ENCODE measurements at places on chromosomes 16 and 17.

GRCh38 chr17:50872710-50873424 is 6.7 kb upstream of the TOB1 start:
- DNase-seq = peak; percentile 50
- no peak overlapping the region for H3K4me3 ChIP-seq
- H3K36me3 ChIP-seq = no peaks in the 10 kb centered on the region
- H3K27ac ChIP-seq = no peak overlapping the region

DNA sequence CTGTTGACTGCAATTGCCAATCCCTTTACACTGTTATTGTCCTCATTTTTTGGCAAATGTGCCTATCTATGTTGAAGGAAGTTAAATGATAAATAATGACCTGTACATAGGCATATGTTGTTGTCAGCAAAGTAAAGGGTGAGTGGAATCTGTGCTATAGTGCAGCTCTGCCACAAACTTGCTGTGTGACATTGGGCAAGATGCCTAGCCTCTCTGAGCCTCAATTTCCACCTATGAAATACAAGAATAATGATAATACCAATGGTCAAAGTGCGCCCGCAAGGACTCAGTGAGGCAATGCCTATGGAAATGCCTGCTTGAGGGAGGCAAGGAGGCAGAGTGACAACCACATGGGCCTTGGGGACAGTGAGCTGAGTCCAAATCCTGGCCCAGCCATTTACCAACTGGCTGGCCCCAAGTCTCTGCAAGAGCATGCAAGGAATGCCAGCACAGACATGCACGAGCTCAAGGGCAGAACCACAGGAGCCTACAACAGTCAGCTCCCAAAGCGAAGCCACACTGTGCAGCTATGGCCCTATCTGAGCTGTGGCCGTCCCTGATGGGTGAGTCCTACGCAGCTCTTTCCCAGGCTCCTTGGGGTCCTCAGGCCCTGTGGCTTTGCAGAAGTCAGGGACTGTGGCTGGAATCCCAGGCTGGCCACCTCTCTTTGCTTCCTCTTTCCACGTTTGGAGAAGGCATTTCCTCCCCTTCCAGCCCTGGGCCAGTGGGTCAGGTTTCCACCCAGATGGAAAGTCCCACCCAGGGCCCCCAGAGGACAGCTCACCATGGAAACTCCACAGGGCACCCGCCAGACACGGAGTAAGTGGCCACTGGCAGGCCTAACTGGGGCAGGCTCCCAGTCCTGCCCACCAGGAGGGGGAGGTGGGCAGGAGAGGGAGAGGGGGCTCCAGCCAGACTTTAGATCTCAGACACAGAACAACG is 82.1 kb downstream of the ZNF423 start:
- DNase-seq = no peak
- H3K4me1 ChIP-seq = no peaks in the 10 kb centered on the region
- no peak overlapping the region for H3K27ac ChIP-seq
- H3K4me3 ChIP-seq = no peak overlapping the region
- no peaks in the 10 kb centered on the region for H3K36me3 ChIP-seq

- H3K4me1 ChIP-seq = no peaks in the 10 kb centered on the region
- DNase-seq = no peak
- no peak overlapping the region for H3K4me3 ChIP-seq
- no peak overlapping the region for H3K27ac ChIP-seq
- H3K36me3 ChIP-seq = no peaks in the 10 kb centered on the region
- no peaks in the 10 kb centered on the region for H3K27me3 ChIP-seq
Observed at GRCh38 chr16:9248162-9248561, 156.7 kb downstream of the HAPSTR1 start.

GRCh38 chr16:52383640-52384292 is 163.2 kb downstream of the TOX3 start:
- H3K36me3 ChIP-seq = no peaks in the 10 kb centered on the region
- DNase-seq = no peak
- H3K27me3 ChIP-seq = no peaks in the 10 kb centered on the region
- H3K4me3 ChIP-seq = no peak overlapping the region
- no peak overlapping the region for H3K27ac ChIP-seq

GRCh38 chr17:63267846-63268245 is 178.3 kb downstream of the CYB561 start:
- no peaks in the 10 kb centered on the region for H3K27me3 ChIP-seq
- DNase-seq = no peak
- H3K27ac ChIP-seq = no peak overlapping the region
- H3K36me3 ChIP-seq = peaks cover 5% of the 10 kb centered on the region
- no peaks in the 10 kb centered on the region for H3K4me1 ChIP-seq

DNA sequence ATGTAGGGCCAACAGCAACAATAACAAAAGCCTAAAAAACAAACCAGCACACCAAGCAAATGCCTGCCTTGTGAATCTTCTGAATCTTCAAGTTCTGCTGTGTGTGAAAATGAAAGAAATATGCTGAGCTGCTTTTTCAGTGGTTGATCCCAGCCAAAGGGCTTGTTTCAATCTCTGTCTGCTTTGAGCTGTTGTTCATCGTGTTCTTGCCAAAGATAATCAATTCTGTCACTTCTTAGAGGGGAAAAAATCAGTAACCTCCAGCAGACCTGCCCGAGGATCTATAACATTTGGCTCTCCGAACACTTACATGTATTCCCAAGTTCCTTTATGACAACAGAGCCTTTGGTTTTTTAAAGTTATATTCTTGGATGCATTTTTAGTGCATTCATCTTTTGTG is 65.9 kb downstream of the VPS35L start:
- H3K36me3 ChIP-seq = no peaks in the 10 kb centered on the region
- no peak overlapping the region for H3K27ac ChIP-seq
- no peak overlapping the region for H3K4me3 ChIP-seq
- DNase-seq = no peak

GRCh38 chr16:20937736-20938135 is 37.2 kb downstream of the LYRM1 start:
- no peak overlapping the region for H3K4me3 ChIP-seq
- peaks cover 7% of the 10 kb centered on the region for H3K4me1 ChIP-seq

- H3K4me3 ChIP-seq = peak within 1 kb of the TSS; percentile 51
- peak within 1 kb of the TSS; percentile 65 for H3K27ac ChIP-seq
- H3K27me3 ChIP-seq = no peaks in the 10 kb centered on the region
- no peaks in the 10 kb centered on the region for H3K36me3 ChIP-seq
Observed at GRCh38 chr17:82317394-82318168, at the start of gene CD7. TSS of gene CD7 (minus strand) at chr17:82317608. CDS start at chr17:82317495, 113 bp downstream.

- peak; percentile 62 for DNase-seq
- peaks cover 28% of the 10 kb centered on the region for H3K4me1 ChIP-seq
- no peak overlapping the region for H3K4me3 ChIP-seq
- H3K27me3 ChIP-seq = no peaks in the 10 kb centered on the region
- H3K36me3 ChIP-seq = peaks cover 7% of the 10 kb centered on the region
Observed at GRCh38 chr16:85029408-85029784, 1.8 kb downstream of the KIAA0513 start.

DNA sequence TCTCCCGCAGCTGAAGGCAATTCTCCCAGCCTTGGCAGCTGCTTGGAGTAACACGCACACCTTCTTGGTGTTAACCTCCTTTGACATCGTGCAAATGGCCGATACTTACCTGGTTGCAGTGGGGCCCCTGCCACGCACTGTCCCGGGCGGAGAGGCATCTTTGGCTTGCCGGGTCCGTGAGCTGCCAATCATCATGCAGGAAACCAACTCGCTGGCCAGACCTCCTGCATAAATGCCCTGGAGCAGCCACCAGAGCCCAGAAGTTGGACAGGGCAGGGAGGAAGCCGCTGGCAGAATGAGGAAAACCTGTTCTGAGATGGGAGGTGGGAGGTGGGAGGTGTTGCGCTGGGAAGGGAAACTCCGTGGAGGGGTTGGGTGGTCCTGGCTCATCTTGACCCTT is 41.7 kb upstream of the CREBBP start:
- no peaks in the 10 kb centered on the region for H3K4me1 ChIP-seq
- H3K27ac ChIP-seq = no peak overlapping the region
- no peak for DNase-seq
- H3K27me3 ChIP-seq = no peaks in the 10 kb centered on the region
- H3K4me3 ChIP-seq = no peak overlapping the region
- no peaks in the 10 kb centered on the region for H3K36me3 ChIP-seq

- H3K4me1 ChIP-seq = peaks cover 10% of the 10 kb centered on the region
- H3K4me3 ChIP-seq = no peak overlapping the region
- no peaks in the 10 kb centered on the region for H3K27me3 ChIP-seq
- peaks cover 19% of the 10 kb centered on the region for H3K36me3 ChIP-seq
- DNase-seq = no peak
Observed at GRCh38 chr16:740459-740763, 386 bp downstream of the CIAO3 start.

GRCh38 chr17:17722081-17722905 is 41.0 kb downstream of the RAI1 start:
- no peaks in the 10 kb centered on the region for H3K36me3 ChIP-seq
- H3K27me3 ChIP-seq = no peaks in the 10 kb centered on the region
- no peak for DNase-seq
- H3K4me1 ChIP-seq = peaks cover 20% of the 10 kb centered on the region
- H3K27ac ChIP-seq = no peak overlapping the region
- no peak overlapping the region for H3K4me3 ChIP-seq

DNA sequence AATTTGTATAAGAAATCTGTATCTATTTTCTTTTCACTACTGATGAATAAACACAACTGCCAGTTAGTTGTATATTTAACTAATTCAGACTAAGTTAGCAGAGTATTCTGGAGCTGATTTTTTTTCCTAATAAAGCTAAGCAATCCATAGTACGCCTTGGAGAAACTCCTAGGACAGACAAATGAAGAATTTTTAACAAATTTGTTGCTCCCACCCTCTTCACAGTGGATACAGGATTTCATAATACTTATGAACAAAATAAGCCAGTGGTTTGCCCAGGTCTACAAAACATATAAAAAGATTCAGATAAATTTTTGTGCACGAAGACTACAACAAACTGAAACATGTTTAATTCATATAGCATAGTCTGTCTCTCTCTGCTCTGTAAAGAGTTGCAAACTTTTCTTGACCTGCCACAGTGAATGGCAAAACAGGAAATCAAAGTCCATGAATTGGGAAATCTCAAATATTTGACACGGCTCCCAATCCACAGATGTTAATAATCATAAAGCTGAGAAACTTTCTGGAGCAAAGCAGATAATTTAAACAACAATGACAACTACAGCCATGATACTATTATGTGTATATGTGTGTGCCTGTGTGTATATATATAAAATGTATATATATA is 594 bp upstream of the ABCA6 start:
- no peaks in the 10 kb centered on the region for H3K36me3 ChIP-seq
- no peak overlapping the region for H3K4me3 ChIP-seq
- no peaks in the 10 kb centered on the region for H3K4me1 ChIP-seq
- H3K27ac ChIP-seq = no peak overlapping the region

DNA sequence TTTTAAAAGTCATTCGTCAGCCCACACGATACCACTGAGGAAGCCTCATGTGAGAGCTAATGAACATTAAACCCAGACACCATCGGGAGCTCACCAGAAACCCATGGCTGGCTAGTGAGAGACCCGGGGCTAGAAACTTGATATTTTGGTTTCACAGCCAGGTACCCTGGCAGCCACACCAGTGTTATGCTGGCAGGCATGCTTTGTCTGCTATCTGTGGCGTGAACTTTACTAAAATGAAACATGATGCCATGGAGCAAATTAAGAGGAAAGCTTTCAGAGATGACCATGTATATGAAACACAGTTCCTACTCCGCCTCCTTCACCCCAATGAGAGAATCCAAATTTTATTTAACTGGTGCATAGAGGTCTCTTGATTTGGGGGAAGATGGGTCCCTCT is 291.2 kb downstream of the IRX3 start:
- DNase-seq = no peak
- H3K27me3 ChIP-seq = no peaks in the 10 kb centered on the region
- no peaks in the 10 kb centered on the region for H3K36me3 ChIP-seq
- H3K27ac ChIP-seq = no peak overlapping the region
- no peak overlapping the region for H3K4me3 ChIP-seq

GRCh38 chr17:1398931-1399678 is 917 bp downstream of the YWHAE start:
- H3K4me1 ChIP-seq = peaks cover 49% of the 10 kb centered on the region
- H3K27me3 ChIP-seq = no peaks in the 10 kb centered on the region
- H3K4me3 ChIP-seq = peak overlapping the region; percentile 100
- peak; percentile 63 for DNase-seq
- no peaks in the 10 kb centered on the region for H3K36me3 ChIP-seq
- H3K27ac ChIP-seq = peak overlapping the region; percentile 95

GRCh38 chr17:29124135-29124924 is 55.9 kb downstream of the MYO18A start:
- H3K27ac ChIP-seq = no peak overlapping the region
- H3K4me1 ChIP-seq = peaks cover 7% of the 10 kb centered on the region
- peaks cover 53% of the 10 kb centered on the region for H3K36me3 ChIP-seq

- H3K27me3 ChIP-seq = no peaks in the 10 kb centered on the region
- H3K27ac ChIP-seq = no peak overlapping the region
- peaks cover 58% of the 10 kb centered on the region for H3K4me1 ChIP-seq
- no peak overlapping the region for H3K4me3 ChIP-seq
- no peak for DNase-seq
Observed at GRCh38 chr17:19372866-19373504, 5.3 kb upstream of the MAPK7 start.

DNA sequence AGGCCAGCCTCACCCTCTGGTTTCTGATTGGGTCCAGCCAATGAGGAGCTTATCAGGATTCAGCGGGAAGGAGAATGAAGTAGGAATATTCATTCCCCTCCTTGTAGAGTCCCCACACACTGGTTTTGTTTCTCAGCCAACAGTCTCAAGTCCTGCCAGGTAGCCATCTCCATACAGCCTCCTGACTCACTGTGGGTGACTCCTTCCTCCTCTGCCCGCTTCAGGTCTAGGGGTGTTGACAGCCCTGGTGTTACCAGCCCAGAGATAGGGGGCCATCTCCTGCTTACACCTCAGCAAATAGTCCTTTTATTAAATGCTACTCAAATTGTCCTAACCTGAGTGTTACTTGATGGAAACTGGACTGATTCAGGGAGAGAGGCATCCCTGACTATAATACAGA is 4.0 kb upstream of the MFAP4 start:
- no peaks in the 10 kb centered on the region for H3K4me1 ChIP-seq
- no peak overlapping the region for H3K27ac ChIP-seq
- no peak for DNase-seq

GRCh38 chr17:57338257-57338914 is 82.1 kb downstream of the MSI2 start:
- H3K36me3 ChIP-seq = no peaks in the 10 kb centered on the region
- H3K27ac ChIP-seq = no peak overlapping the region
- no peaks in the 10 kb centered on the region for H3K4me1 ChIP-seq
- DNase-seq = no peak
- H3K27me3 ChIP-seq = no peaks in the 10 kb centered on the region

DNA sequence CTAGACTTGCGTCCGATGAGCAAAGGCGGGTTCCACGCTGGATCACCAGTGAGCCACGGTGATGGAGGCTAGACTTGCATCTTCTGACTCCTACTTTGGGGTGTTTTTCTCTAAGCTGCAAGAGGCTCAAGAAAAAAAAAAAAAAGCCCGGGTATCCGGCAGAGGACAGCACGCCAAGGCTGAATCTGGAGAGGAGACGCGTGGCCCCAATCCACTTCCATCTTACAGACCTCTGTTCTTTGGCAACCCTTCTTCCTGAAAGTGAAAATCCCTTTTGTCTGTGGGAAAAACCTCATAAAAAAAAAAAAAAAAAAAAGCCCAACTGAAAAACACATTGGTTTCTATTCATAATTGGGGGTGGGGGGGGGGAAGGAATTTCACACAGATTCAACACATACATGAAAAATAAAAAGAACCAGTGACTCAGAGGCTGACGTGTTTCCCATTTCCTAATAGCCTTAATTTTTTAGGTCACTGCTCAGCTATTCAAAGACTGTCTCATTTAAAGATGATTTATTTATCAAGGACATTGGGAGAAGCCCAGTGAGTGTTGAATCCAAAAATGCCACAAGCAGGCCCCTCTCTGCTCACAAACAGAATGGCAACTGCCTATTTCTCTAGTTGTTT is 258.3 kb downstream of the FOXL1 start:
- H3K4me3 ChIP-seq = no peak overlapping the region
- no peak overlapping the region for H3K27ac ChIP-seq
- H3K4me1 ChIP-seq = no peaks in the 10 kb centered on the region
- no peak for DNase-seq
- H3K36me3 ChIP-seq = no peaks in the 10 kb centered on the region
- H3K27me3 ChIP-seq = no peaks in the 10 kb centered on the region
